ENCODE measurements at places on chromosomes 7 and 10.

- peak; percentile 62 for DNase-seq
Measured at GRCh38 chr10:110851020-110851612, 20.6 kb upstream of the PDCD4 start.

- DNase-seq = no peak
Measured at GRCh38 chr10:126068322-126068721, 172.0 kb downstream of the FANK1 start.

DNA sequence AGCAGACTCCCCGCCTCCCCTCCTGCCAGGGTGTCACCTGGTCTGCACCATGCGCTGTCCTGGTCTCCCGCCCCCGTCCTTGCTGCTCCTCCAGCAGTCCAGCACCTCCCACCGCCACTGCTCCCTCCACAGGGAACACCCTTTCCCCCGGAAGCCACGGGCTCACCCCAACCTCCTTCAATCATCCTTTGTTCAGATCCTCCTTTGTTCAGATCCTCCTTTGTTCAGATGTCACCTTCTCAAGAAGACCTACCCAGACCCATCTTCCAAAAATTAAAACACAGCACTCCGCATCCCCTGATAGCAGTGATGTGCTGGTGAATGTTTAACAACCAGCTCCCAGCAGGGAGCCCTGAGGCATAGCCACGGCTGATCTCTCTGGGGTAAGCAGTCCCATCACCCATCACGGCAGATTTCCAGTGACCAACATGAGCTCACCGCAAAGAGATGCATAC, 237.7 kb downstream of the USP6NL start:
- DNase-seq = no peak

GRCh38 chr7:132045481-132045980, 489.1 kb upstream of the PODXL start:
- DNase-seq = no peak

DNA sequence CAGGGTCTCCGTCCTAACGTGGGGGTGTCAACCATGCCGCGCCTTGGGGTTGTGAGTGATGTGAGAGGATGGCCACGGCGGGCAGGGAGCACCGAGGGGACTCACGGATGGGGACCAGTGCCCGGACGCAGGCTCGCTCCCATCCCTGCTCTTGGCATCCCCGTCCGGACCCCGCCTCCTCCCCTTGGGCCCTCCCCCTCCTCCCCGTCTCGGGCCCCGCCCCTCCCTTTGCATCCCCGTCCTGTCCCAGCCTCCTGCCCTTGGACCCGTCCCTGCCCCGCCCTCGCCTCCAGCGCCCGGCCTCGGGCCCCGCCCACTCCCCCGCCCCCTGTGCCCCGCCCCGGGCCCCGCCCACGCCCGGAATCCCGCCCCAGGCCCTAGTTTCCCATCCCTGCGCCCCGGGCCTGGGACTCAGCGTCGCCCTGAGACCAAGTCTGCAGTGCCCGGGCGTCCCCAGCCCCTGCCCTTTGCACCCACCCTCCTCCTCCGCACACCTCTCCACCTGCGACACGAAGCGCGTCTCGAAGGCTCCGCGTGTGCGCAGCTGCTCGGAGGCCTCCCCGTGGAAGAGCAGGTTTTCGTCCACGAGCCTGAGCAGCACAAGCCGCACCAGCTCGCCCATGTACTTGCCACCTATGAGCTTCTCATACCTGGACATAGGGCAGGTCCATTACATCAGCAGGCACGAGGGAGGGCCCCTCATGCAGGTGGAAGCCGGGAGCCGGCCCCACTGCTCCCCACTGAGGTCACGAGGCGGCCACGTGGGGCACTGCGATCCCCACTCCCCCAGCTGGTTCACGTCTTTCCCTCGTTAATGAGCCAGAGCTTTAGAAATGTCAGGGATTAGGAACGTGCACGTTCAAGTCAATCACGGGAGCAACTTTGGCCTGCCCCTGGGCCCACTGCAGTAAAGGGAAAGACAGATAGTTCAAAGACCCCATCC, 5.1 kb upstream of the MYL7 start:
- DNase-seq = peak; percentile 42
